ENCODE measurements at places on chromosomes 16 and 17.

- DNase-seq = no peak
Observed at GRCh38 chr16:77939968-77940367, 82.4 kb upstream of the CLEC3A start.

GRCh38 chr16:88737298-88738150, 31.2 kb downstream of the CTU2 start:
- DNase-seq = peak; percentile 81

- DNase-seq = peak; percentile 58
Observed at GRCh38 chr16:68590201-68590994, 51.3 kb downstream of the ZFP90 start.

DNA sequence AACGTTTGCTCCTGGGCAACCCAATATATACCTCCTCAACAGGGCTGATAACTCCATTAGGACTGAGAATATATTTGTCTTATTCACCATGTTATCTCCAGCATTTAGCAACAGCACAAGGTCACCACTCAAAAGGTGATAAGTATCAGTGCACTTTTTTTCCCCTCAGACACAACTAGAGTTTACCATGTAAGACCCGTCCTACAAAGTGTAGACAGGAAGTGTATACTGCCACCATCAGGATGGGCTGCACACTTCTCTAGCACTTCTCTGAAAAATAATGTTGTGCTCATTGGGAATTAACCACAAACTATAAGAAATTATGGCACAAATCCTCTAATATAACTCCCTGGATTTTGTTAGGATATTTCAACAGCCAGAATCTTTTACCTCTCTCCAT, 5.7 kb upstream of the VAT1L start:
- DNase-seq = peak; percentile 28

GRCh38 chr17:17812211-17813054, 24.4 kb downstream of the SREBF1 start:
- peak; percentile 80 for DNase-seq

GRCh38 chr17:64772845-64773299, 110.8 kb upstream of the SMURF2 start:
- no peak for DNase-seq

DNA sequence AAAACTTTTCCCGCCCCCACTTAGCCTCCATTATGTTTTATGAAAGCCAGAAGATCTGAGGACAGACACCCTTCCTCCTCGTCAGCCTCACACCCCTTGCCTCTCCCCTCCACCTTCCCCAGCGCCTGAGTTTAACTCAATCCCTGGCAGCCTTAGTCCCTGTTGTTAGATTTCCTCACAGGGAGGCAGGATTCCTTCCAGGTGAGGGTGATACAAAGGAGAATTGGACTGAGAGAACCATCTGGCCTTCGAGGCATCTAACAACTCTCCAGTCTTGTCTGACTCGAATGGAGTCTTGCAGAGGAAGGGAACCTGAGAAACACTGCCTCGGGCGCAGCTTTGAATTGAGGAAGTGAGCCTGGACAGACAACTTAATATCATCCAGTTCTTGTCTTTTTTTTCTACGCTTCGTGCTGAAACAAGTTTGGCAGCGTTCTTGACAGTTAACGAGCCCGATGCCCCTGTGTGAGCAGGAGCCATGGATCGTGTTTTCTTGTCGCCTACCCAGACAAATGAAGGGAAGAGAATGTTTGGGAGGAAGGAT, 1.3 kb upstream of the ZNF768 start:
- peak; percentile 83 for DNase-seq

- no peak for DNase-seq
Observed at GRCh38 chr17:57375040-57375769, 118.9 kb downstream of the MSI2 start.

- no peak for DNase-seq
Observed at GRCh38 chr17:30534938-30535921, 58.0 kb downstream of the GOSR1 start.

DNA sequence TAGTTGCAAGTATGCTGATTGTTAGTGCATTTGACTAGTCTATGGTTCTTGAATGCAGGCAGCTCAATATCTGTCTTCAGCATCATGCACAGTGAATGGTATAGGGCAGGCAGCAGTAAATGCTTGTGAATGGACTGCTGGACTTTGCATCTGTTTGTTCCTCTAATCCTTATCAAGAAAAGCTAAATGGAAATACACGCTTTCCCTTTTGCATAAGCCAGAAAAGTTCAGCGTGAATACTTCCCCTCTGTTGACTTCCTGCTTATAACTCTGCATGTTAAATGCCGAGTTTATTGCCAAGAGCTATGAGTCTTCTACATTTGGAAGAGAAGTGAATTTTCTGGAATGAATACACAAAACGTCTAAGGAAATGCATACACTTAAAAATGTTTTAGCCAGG, 127.9 kb upstream of the CPHXL start:
- no peak for DNase-seq

GRCh38 chr16:4615384-4616046, 827 bp upstream of the UBALD1 start:
- DNase-seq = no peak

- DNase-seq = peak; percentile 79
Observed at GRCh38 chr16:68247400-68247799, 2.2 kb downstream of the PLA2G15 start.

- DNase-seq = no peak
Observed at GRCh38 chr17:41588126-41588810, 1.6 kb upstream of the KRT14 start.

GRCh38 chr17:9646546-9646885, 1.2 kb downstream of the USP43 start:
- no peak for DNase-seq
